Skeletal muscle cell (primary cell): ENCODE measurements at places on chromosomes 5 and 9.

GRCh38 chr5:108326982-108327381 lies 54.9 kb downstream of the FBXL17 start:
- no peak for DNase-seq

DNA sequence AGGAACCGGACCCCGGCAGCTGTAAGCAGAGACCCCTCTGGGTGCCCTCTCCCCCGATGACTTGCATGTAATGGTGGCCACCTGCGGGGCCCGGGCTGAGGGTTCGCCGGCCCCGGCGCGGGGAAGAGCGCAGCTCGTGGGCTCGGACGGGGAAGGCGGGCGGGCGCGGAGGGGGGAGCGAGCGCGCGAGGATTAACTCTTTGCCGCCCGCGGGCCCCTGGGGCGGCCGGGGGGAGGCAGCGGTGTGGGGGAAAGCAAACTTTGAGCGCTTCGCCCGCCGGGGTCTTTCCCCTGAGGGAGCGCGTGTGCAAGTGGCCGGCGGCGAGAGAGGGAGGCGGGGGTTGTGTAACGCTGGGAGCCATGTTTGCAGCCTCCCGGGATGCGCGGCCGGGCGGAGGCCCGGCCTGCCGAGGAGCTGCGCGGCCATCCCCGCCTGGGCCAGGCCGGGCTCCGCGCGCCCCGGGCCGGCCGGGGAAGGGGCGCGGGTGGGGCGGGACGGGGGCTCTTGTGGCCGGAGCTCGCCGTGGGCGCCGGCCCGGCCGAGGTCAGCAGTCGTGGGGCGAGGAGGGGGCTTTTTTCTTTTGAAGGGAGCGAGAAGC lies 547 bp downstream of the ANP32B start:
- DNase-seq, result no peak

DNA sequence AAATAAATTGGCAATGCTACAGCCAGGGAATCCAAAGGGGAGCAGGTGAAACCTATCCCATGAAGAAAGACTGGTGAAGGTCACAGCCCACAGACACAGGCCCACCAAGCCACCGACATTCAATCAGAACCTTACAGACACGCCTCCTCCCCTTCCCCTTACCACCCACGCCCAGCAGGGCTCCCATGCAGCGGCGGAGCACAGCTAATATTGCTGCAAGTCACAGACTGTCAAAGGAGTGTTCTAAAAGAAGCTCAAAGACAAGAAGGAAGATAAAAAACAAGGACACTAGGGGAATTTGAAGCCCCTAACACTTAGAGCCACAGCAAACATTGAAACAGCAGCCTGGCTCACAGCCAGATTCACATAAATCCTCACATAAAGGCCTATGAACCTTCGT lies 91.2 kb downstream of the MED10 start:
- no peak for DNase-seq

GRCh38 chr5:124236361-124237205 lies 509.9 kb downstream of the ZNF608 start:
- DNase-seq, result peak; percentile 18

DNA sequence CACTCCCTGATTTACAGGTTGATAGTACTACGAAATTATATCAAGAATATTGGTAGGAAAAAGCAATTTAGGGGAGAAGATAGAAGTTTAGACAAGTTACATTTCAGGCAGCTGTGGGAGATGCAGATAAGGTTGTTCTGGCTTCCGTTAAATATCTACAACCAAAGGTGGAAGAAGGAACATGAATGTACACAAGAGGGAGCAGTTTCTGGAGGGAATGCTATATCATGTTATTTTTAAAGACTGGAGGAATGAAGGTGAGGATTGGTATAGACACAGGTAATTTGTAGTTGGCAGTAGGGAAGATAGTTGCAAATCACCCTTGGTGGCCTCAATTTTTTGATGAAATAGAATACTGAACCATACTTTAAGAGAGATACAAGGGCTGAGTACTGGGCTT lies 187.3 kb upstream of the NMUR2 start:
- no peak for DNase-seq

DNA sequence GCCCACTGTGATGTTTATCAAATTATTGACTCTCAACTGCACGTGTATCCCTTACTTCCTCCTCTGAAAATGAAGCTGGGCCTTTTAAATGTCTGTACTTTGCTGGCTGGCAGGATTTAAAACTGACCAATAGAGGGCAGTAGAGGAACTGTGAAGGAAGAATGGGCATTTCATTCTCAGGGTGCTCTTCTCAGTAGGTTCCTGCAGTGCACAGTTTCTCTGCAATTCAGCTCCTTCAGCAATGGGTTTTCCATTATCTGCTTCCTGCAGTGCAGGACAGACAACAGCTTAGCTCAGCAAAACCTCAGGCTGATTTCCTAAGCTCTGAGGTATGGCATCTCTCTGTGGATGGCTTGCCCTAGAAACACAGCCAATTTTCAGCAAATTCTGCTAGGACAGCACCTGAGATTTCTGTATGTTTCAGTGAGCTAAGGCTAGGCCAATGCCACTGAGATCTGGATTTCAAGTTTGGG lies 298.4 kb upstream of the PRDM9 start:
- no peak for DNase-seq

GRCh38 chr5:126544087-126544740 lies 50.8 kb downstream of the ALDH7A1 start:
- DNase-seq, result no peak

DNA sequence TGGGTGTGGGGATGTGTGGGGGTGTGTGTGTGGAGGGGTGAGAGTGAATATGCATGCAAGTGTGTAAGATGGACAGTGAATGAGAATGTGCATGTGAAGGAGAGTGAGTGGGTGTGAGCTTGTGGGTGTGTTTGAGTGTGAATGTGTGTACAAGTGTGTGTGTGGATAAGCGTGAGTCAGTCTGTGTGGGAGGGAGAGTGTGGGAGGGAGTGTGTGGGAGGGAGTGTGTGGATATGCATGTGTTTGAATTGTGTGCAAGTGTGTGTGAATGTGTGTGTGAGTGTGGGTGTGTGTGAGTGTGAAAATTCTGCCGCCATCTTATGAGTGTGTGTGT lies 3.7 kb upstream of the SCGB3A1 start:
- DNase-seq, result no peak

DNA sequence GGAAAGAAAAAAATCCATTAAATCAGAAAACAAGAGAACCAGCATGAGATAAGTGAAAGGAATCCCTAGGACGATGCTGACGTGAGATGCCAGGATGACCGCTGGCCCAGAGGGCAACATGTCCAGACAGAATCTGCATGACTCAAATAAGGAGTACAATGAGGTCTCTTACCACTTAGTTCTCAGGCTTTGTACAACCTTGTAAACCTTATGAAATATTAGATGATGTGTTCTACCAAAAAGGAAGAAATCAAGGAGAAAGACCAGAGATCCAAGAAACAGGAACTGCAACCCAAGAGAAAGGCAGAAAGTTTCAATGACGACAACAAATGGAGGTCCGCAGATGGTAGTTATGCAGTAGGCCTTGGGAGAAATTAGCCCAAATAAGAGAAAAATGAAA lies 2.8 kb upstream of the GPR150 start:
- DNase-seq, result no peak

- peak; percentile 73 for DNase-seq
Observed at GRCh38 chr5:119328753-119329602, 26.8 kb upstream of the TNFAIP8 start.

DNA sequence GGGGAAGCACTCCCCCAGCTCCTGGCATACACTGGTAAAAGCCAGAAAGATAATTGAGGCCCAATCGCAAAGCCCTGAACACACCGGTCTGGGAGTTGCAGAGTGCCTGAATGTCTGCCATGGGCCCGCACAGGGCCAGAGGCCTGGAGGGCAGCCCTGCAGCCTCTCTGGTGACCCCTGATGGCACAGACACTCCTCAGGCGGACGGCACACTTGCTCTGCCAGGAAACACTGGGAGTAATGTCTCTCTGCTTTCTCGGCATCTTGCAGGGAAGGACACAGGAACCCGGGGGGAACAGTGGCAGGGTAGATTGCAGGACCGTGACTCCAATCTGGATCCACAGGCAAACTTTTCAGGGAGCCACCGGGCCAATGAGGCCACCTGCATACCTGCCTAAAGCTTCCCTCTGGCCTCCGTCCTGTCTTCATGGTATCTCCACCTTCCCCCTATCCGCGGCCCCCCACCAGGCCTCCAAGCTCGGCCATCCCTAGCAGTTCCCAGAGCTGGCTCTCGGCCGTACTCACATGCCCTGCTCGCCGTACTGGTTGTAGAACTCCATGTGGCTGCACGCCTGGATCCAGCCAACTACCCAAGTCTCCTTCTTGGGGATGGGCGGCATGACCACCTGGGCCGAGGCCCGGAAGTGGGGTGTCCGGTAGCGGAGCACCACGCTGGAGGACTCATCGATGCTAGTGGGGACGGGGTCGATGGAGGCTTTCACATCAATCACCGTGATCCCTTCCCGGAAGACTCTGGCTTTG lies 797 bp downstream of the FAM78A start:
- no peak for DNase-seq

DNA sequence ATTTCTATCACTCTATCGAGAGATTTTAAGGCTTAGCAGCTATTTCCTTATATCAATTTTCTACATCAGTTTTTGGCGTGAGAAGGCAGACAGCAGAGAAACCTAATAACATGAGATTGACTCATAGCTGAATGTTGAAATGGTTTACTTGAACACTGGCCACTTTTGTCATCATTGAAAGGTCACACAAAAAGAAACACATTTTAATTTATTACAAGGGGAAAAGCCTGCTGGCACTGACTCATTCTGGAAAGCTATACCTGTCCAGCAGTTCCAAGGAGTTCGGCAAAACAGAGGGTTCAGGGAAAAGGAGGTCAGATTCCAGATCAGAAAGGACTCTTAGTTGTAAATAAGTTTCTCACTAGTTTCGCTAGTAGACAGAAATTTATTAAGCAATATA lies 566.4 kb downstream of the DNAH5 start:
- peak; percentile 16 for DNase-seq

DNA sequence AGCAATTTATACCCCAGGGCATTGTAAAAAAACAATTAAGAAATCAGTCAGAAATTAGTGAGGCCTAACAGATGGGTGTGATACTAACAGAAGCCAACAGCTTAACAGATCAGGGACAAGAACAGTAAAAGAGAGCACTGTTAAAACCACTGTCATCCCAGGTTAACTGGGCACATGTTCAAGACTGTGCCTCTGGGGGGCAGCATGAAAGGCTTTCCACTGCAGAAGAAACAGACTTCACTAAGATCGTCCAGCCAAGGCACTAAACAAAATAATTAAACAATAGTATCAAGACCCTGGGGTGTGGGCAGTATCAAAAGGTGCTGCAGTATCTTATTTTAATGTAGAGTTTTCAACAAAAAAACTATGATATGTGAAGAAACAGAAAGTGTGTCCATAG lies 43.5 kb downstream of the FBN2 start:
- DNase-seq, result no peak

GRCh38 chr9:126457890-126458289 lies 131.3 kb downstream of the MVB12B start:
- no peak for DNase-seq

GRCh38 chr5:176810687-176811501 lies 535 bp downstream of the UNC5A start:
- DNase-seq, result no peak

DNA sequence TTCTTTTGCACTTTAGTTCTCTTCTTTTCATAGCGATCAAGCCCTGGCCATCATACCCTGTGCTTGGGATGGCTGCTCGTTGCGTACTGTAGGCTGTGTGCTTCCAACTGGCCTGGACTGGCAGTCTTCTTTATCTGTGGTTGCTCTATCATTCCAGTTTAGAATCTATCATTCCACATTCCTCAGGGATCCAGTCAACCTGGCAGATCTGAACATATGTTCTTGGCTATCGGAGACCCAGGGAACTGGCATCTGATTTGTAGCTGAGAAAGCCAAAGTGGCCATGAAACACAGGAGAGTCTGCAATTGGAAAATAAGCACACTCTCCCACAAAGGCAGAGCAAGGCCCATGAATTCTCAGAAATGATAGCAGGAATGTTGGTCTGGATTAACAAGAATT lies 22.6 kb upstream of the SLC46A2 start:
- DNase-seq, result no peak

DNA sequence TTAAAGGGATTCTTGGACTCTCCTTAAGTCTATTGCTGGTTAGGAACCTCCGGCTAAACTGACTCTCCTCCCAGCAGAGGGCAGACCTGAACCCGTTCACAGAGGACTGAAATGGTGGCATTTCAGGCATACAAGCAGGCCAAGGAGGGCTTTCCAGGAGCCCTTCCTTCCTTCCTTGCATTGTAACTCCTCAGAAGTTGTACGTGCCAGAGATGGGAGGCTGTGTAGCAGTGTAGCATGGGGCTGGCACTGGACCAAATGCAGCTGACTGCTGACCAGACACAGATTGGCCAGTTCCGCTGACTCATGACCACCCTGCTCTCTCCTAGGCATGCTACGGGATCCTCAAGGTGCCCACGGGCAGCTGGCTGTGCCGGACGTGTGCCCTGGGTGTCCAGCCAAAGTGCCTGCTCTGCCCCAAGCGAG lies 36.4 kb downstream of the JADE2 start:
- no peak for DNase-seq

DNA sequence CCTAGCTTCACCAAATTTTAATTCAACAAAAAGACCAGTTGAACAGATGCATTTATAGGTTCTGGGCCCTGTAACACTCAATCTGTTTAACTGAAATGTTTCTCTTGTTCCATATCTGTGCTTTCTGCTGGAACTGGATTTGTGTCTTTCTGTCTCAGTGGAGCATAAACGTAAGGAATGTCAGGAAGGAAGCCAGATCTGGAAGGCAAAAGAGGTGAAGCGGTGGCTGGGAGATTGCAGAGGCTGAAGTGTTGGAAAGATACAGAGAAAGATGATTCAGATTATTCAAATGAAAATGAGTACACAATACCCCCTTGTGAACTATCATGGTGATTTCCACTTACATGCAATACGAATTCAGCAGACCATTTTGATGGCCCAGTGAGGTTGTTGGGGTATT lies 406.8 kb downstream of the BRINP1 start:
- no peak for DNase-seq

- DNase-seq, result no peak
Observed at GRCh38 chr9:135619599-135619886, 19.8 kb downstream of the GLT6D1 start.

GRCh38 chr5:151020304-151021110 lies at the start of gene GPX3:
Gene GPX3, plus strand, starts transcription at chr5:151020591. Its CDS starts 64 bp downstream, at chr5:151020655.
- DNase-seq, result no peak

DNA sequence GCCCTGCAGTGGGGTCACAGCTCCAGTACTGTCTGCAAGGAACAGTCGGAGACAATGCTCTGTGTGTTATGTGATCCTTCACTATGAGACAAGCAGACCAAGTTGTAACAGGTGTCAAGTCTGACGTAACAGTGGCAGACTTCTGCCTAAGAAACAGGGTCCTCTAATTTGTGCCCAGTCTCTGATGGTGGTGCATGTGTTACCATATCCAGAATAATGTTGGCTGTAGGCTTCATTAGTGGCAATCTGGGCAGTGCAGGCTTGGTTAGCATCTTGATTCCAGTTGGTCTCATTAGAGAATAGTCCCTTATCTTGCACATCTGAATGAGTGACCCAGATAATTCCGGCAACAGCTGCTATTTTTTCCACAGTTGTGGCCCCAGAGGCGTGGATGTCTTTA lies 33.8 kb downstream of the ZNF131 start:
- no peak for DNase-seq

GRCh38 chr5:157157293-157157891 lies 8.7 kb downstream of the GARIN3 start:
- no peak for DNase-seq
